ENCODE measurements at places on chromosomes 6 and 20.
A peak's percentile ranks its signal among the peaks of the same experiment; 100 is the strongest.

DNA sequence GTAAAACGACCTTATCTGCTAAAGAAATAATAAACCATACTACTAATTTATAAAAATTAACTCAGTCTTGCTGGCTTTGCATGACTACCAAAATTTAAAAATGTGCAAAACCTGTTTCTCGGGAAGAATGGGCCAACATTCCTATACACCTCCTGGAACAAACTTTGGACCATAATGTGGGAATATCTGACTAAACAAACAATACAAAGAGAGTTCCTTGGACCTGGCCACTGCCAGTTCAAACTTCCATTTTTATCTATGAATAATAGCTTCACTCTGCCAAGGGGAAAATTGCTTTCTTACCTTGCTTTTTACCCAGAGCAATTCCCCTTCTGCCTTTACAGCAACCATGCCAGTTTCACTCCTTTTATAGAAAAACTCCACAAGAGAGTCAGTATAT, 38.7 kb upstream of the POU5F1 start:
- no peak for DNase-seq

GRCh38 chr20:25496165-25496967, 88.9 kb downstream of the GINS1 start:
- DNase-seq: no peak

GRCh38 chr6:8243475-8243874, 141.1 kb upstream of the EEF1E1 start:
- no peak for DNase-seq

DNA sequence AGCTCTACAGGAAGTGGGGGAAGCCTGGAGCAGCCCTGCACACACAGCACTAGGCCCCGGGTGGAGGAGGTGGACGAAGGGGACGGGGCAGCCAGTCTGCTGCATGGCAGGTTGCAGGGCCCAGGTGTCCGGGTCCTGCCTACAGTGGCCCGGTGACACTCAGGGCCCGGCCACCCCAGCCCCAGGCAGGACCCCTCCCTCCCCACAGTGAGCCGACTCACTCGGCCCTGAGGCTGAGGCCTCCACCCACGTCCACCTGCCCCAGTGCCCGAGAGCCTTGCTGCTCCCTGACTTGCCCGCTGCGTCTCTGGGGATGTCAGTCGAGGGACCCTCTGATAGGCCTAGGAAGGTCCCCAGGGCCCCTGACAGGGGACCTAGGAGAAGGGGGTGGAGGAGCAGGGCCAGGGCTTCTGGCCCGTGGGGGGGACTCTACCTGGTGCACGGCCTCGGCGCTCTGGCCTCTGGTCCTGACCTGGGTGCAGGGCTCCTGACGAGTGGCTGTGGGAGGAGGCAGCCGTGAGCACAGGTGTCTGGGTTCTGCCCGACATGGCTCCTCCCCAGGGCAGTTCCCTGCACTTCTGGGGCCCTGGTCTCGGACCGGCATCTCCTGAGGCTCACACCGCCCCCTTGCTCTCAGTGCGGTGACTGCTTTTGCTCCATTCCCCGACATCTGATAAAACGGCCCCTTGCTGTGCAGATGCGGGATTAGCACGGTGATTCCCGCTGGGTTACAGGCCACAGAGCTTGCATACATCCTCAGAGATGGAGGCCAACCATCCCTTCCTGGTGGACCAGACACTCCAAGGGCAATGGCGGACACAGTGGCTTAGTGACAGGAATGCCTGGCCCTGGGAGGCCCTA, 20.1 kb downstream of the FRMD1 start:
- DNase-seq: peak; percentile 26

GRCh38 chr20:50595988-50596693, 86.0 kb downstream of the PTPN1 start:
- DNase-seq: no peak

DNA sequence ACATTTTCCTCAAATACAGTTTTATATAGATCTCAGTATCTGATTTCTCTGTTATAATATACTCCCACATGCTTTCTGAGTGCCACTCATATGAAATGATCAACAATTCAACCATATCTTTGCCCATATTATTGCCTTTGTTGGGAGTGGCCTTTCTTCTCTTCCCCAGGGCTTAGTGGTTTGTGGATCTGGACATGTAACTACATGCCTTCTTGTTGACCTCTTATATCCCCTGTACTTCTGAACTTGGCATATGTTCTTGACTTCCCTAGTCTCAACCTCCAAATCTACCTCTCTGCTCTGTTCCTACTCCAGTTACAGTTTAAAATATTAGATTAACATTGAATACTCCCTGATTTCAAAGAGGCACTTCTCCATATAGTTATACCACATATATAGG, 34.3 kb upstream of the PRIM2 start:
- no peak for DNase-seq

GRCh38 chr6:25710287-25710686, 44.3 kb upstream of the SLC17A4 start:
- no peak for DNase-seq

- DNase-seq: no peak
Observed at GRCh38 chr6:164731539-164731938, 577.9 kb downstream of the C6orf118 start.

- DNase-seq: no peak
Observed at GRCh38 chr6:90028995-90029635, 134.8 kb downstream of the GJA10 start.

- DNase-seq: no peak
Observed at GRCh38 chr6:30091577-30092381, 16.2 kb upstream of the RNF39 start.

- DNase-seq: no peak
Observed at GRCh38 chr6:20893412-20893811, 359.2 kb downstream of the CDKAL1 start.

DNA sequence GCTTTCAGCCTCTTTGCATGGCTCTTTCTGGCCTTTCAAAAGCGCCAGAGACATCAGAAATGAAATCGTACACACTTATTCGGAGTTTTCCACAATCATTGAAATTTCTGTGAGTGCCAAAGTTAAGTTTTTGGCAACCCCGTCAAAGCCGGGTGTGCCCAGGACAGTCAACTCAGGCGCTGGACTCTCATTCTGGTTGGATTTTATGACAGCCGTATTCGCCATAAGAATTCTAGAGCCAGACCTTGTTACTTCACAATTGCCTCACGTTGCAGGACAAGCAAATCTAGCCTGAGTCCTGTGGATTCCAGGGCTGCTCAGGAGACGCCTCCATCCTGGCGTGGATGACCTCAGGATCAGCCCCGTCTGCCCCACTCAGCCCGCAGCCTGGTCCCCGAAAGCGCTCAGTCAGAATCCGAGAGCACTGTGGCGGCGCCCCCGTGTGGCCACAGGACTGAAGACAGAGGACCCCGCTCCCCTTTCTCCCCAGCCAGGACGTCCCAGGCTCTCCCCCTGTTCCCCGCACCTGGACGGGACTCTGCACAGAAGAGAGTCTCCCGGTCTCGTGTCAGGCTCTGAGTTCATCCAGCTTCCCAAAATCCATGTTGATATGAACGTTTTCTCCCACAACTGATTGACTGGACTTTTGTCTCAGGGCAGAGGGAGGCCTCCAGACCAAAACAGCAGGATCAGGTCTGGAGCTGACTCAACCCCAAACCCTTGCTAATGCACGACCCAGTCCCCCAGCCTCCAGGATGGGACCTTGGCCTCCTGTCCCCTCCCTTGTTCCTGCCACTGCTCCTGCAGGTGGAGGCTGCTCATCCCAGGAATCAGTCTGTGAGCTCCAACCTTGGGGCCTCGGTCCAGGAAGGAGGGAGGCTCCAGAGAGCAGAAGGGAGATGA, 38.2 kb downstream of the MICA start:
- DNase-seq: peak; percentile 78

GRCh38 chr20:51906049-51906448, 103.7 kb upstream of the SALL4 start:
- no peak for DNase-seq

GRCh38 chr6:134090591-134090990, 38.2 kb upstream of the SLC2A12 start:
- DNase-seq: no peak

DNA sequence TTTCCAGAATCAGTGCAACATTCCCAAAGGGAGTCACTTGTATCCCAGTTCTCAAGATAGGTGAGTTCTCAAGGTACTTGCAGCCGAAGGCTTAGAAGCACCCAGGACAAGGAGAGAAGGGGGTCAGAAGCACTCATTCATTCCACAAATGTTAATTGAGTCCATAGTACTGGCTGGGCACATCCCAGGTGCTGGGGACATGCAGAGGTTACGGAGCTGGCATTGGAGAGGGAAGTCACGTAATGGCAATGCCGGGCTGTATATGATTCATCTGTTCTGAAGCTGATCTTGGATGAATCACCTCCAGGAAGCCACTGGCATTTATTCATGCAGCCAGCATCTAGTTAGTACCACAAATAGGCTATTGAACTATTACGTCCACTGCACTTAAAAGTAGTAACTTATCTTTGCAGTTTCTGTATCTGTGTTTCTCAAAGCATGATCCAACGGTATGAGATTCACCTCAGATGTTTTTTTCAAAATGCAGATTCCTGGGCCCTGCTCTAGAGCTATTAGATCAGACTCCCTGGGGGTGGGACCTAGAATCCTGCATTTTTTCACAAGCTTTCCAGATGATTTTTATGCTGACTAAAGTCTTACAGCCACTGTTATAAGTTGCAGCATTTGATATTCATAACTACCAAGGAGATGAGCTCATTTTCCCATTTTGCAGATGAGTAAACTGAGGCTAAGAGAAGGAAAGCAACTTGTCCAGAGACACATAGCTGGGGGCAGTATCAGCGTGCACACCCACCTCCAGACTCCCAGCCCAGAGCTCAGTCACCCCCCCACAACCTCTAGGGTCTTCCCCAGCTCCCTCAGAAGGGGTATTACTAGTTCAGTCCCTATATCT, 44.1 kb upstream of the ID1 start:
- no peak for DNase-seq

DNA sequence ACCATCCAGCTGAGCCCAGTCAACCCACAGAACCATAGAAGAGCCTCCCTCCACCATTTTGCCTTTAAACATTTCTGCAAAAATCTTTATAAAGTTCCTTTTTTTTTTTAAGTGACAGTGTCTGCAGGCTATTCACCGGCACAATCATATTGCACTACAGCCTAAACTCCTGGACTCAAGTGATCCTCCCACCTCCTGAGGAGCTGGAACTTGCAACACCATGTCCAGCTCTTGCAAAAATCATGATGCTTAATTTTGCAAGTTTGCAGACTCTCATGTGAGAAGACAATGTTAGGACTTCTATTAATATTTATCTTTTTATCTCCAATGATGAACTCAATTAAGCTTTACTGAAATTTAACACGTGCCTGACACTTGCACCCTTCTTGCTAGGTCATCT, 88.8 kb downstream of the INSM1 start:
- no peak for DNase-seq

DNA sequence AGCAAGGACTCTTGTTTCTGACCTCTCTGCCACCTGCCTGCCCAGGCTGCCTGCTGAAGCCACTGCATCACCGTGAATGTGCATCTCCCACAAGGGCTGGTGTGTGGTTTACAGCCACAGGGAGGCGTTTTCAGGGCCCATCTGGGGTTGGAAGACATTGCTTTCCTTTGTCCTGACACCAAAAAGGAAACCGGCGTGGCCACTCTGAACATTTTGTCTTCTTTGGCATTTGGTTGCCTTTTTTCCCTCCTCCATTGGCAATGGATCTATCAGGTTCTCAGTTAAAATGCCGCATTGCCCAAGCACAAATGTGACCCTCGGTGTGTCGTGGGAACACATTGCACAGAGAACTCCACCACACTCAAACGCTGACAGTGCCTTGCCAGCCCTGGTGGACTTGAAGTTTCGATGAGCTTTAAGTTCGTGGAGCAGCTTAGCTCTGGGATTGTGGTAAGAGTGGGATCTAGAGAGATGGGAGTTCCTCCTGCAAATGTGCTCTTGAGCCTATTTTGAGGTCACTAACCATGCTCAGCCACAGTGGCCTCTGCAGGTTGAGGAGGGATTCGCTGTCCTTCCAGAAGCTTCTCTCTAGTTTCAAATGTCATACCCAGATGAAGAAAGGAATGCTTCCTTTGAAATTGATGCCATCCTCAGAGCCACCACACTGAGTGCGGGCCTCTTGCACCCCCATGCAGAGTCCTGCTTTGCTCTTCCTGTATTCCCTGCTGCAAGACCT, 14.8 kb upstream of the PCK1 start:
- no peak for DNase-seq

GRCh38 chr20:23637282-23638221, at the start of gene CST3:
Gene CST3 (minus strand): TSS chr20:23637955. CDS start chr20:23637862, 93 bp downstream.
- DNase-seq: peak; percentile 96

GRCh38 chr20:50701041-50701963, 10.0 kb upstream of the RIPOR3 start:
- DNase-seq: no peak

DNA sequence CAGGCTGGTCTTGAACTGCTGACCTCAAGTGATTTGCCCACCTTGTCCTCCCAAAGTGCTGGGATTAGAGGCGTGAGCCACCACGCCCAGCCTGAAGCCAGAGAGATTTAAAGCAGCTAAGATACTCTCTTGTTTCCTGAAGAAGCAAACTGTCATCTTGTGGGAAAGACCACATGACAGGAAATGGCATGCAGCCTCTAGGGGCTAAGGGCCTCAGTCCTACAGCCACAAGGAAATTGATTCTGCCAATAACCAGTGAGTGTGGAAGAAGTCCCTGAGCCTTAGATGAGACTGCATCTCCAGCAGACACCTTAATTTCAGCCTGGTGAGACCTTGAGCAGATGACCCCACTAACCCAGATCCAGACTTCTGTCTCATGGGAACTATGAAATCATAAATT, 40.9 kb downstream of the KIZ start:
- DNase-seq: no peak

DNA sequence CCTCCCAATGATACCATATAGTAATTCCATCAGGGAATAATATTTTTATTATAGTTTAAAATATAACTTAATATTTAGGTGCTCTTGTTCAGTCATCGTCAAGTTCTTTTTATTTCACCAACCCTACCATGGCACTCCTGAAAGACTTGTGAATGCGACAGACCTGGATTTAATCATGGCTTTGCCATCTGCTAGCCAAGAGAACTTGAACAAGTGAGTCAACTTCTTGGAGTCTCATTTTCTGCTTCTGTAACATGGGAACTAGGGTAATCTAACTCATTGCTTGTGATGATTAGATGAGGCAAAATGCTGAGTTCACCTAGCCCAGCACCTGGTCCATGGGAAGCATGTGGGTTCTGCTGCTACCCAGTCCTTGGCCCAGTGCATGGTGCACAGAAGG, 62.9 kb downstream of the ESR1 start:
- DNase-seq: no peak

DNA sequence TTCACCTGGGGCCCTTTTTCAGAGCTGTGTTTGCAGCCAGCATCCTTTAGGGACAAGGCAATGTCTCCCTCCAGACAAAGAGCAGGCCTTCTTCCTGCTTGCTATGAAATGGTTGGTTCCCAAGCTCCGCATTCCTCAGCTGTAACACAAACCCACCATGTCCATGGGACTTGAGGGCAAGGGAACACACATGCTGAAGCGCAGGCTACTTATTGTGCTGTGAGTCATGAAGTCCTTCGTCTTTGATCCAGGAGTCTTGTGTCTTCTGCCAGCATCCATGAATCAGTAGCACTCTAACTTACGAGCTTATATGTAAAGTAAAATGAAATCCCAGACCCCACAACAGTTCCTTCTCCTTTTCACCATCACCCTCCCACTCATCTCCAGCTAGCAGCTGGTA, 59.0 kb downstream of the ANKRD60 start:
- no peak for DNase-seq
